ENCODE measurements at places on chromosomes 4 and X.

DNA sequence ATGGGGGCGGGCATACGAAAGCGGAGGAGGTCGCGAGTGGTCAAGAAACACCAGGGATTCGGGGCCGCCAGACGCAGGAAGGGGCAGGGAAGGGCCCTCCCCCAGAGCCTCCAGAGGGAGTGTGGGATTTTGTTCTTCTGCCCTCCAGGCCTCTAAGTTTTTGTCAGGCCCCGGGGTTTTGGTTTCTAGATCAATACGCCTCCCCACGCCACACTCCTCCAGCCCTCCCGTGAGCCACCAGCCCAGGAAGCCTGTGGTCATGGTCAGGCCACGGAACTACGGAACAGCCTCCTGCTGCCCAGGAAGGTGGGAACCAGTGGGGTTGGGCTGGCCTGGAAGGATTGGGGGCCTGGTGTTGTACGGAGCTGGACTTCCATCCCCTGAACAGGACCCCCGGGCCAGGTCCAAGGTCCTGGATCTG lies 38.4 kb downstream of the CPLX1 start:
- DNase-seq = peak; percentile 16

- no peak for DNase-seq
Measured at GRCh38 chr4:26386386-26386785, 65.6 kb downstream of the RBPJ start.

GRCh38 chr4:1554876-1555265 lies 129.2 kb downstream of the FAM53A start:
- no peak for DNase-seq

GRCh38 chrX:69523314-69523713 lies 19.2 kb downstream of the NALF2 start:
- no peak for DNase-seq

- DNase-seq = no peak
Measured at GRCh38 chr4:97911236-97911906, 231.9 kb downstream of the STPG2 start.

- no peak for DNase-seq
Measured at GRCh38 chr4:93722446-93722845, 106.1 kb upstream of the ATOH1 start.

GRCh38 chr4:48483777-48484493 lies 792 bp downstream of the SLC10A4 start:
- peak; percentile 79 for DNase-seq

DNA sequence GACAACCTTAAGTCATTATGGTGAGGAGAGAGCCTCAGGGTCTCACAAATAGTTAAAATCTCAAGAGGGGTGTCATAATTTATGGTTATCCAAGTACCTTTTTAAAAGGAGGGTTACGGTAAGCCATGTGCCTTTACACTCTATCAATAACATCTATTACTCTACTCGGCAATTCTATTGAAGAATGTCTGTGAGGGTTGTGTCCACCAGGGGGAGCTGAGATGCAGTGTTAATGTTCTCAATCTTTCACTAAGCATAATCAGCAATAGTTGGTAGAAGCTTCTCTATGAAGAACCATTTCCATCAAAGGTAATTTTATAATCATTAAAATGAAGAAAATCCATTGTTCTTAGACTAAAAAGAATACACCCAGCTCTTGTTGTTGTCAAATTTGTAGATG lies 457.4 kb downstream of the CENPC start:
- peak; percentile 10 for DNase-seq

- peak; percentile 39 for DNase-seq
Measured at GRCh38 chr4:181853881-181854511, 389.2 kb upstream of the TENM3 start.

- peak; percentile 37 for DNase-seq
Measured at GRCh38 chr4:147863111-147863747, 131.3 kb downstream of the ARHGAP10 start.

DNA sequence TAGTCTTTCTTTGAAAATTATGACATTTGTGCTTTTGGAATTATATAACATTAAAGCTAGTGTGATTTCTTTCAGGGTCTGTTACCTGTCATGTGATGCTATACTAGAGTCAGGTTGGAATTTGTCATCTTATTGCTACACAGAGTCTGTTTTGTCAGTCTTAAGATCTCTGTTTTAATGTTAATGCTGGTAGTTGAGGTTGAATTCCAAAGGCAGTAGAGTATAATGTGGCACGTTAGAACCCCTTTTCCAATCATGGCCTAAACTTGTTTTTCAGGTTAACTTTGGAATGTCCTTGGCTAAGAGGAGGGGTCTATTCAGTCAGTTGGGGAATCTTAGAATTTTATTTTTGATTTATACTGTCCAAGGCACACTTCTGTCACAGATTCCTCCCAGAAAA lies 258.5 kb downstream of the PABPC4L start:
- no peak for DNase-seq

DNA sequence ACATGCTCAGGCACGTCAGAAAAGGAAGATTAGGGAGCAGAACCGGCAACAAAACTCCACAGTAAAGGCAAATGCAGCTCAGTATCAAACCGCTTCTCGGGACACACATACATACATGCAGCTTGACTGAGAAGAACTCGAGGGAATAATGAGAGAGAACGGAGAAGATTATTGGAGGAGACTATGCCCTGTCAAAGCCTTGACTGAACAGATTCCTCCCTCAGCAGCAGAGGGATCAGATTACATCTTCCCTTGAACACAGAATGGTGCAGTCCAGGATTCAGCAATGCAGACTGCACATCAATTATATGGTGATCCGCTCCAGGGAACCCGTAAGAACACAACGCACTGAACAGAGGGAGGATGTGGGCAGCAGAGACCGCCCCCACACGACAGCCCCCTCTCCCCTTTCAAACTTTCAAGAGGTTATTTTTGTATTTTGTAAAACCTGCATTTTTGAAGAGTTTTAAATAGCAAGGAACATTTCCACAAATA lies 183.2 kb downstream of the FBXW7 start:
- peak; percentile 49 for DNase-seq

GRCh38 chr4:153792618-153793247 lies 3.9 kb upstream of the SFRP2 start:
- DNase-seq = no peak

DNA sequence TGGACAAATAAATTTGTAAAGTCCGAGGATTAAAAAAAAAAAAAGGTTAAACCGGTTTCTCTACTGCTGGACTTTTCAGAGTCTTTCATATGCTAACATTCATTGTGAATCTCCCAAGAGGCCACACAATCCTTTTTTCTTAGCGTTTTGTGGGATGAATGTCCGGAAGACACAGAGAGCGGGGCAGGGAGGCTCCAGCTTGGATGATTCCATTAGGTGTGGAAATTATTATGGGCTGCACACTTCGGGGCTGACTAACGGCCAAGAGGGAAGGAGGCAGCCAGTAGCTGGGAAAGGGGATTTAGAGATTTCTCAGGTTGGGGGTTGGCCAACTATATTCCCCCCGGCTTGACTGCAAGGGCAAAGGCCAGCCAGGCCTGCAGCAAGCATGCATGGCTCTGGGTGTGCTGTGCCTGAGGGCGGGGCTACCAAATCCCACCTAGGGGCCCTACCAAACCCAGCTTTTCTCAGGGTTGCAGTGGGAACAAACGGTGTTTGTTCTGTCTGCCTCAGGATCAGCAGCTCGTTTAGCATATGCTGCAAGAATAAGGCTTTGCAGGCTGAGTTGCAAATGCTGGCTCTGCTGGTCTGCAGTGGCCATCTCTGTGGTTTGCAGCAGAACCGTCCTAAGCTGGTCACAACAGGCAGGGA lies 28.6 kb downstream of the NYX start:
- DNase-seq = no peak

GRCh38 chr4:147923854-147924253 lies 192.0 kb downstream of the ARHGAP10 start:
- no peak for DNase-seq

DNA sequence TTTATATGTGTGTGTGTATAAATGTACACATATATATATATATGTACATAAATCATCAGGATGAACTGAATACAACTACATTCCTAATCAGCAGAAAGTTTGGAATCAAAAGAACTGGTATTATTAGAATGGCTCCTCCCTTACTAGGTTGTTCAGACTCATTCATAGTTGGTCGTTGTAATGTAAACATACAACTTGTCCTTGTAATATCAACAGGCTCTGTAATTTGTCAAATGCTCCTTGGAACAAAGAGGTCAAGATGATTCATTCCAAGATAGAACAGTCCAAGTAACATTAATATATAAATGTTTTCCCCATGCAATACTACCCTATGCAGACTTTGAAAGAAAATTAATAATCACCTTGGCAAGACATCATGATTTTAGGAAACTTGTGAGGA lies 351.4 kb upstream of the SMIM31 start:
- DNase-seq = no peak

DNA sequence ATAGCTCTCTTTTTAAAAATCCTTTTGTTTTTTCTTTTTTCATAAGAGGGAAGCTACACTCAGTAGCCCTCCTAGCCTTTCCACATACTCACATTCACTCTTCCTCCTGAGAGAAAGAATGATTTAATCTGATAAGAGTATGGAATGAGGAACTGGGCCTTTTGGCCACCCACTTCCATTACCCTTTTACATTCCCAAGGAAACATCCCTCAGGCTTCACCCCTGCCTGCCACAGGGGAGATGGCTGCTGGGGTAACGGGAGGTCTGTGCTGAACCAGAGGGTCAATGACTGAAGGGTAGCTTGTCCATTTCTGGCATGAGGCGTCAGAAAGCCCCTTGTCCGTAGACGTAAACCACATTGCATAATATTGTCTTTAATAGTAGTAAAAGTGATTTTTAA lies 67.2 kb upstream of the CCSER1 start:
- no peak for DNase-seq

DNA sequence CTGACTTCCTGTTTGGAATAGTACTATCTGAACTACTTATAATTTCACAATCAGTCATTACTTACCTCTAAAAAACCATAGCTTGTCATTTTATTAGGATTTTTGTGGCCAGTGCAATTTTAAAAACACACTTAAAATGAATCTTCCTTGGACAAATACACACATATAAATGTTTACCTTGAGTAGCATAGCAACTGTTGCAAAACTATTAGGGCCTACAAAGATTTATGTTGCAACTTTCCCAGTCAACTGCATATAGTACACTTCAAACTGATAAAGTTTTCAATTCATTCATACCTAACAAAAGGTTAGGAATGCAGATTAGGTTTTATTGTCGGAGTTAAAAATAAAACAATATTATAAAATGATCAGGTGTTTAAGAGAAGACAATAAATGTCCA lies 193.0 kb downstream of the PDGFC start:
- no peak for DNase-seq

- no peak for DNase-seq
Measured at GRCh38 chrX:86504297-86504696, 356.0 kb downstream of the DACH2 start.

GRCh38 chr4:54173281-54173912 lies 55.7 kb upstream of the PDGFRA start:
- no peak for DNase-seq

GRCh38 chr4:74319470-74319869 lies 11.2 kb downstream of the EPGN start:
- DNase-seq = no peak

- no peak for DNase-seq
Measured at GRCh38 chr4:85805891-85806290, 330.9 kb downstream of the ARHGAP24 start.

GRCh38 chrX:126701380-126701779 lies 118.1 kb upstream of the PRR32 start:
- DNase-seq = no peak

- DNase-seq = no peak
Measured at GRCh38 chr4:48668254-48669017, 111.6 kb downstream of the FRYL start.

GRCh38 chr4:61428950-61429349 lies 228.8 kb downstream of the ADGRL3 start:
- no peak for DNase-seq

DNA sequence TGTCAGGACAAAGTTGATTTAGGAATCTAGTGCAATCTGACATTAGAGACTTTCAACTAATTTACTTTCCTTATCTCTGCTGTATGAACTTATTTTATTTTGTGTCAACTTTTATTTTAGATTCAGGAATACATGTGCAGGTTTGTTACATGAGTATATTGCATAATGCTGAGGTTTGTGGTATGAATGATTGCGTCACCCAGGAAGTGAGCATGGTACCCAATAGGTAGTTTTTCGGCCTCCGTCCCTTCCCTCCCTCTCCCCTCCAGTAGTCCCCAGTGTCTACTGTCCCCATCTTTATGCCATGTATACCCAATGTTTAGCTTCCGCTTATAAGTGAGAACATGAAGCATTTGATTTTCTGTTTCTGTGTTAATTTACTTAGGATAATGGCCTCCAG lies 68.7 kb upstream of the TEX13D start:
- DNase-seq = no peak

DNA sequence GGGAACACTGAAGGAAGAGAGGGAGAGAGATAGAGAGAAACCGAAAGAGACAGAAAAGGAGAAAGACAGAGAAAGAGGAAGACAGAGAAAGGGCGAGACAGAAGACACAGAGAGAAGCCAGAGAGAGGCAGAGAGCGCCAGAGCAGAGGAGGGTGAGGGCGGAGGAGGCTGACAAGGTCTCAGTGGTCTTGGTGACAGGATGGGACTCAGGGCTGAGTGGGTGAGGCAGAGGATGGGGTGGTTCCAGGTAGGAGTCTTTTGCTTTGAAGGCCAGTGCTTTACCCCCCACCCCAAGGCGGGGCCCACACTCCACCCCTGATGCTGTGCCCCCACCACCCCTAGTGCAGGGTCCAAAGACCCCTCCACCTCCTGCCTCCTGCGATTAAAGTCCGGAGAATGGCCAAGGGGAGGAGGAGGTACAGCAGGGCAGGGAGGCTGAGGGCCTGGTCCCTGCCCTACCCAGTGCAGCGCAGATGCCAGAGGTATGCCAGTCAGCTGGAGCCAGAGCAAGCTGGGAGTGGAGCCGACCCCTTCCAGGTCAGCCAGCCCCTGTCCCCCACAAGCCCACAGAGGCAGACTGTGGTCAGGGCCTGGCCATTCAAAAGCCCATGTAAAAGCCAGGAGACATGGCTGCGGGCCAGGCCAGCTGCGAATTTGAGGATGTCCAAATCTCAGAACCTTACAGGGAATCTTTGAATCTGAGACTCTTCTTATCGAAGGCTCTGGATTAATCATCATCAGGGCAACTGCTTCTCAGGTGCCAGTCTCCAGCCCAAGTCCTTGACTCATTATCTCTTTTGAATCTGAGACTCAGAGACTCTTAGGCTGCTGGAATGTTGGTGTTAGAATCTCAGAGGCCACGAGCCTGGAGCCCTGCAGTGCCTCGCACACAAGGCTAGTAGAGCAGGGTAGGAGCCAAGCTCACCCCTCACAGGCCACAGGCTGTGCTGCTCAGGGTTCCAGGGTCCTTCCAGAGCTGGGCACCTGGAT lies 758 bp downstream of the IQSEC2 start:
- no peak for DNase-seq

DNA sequence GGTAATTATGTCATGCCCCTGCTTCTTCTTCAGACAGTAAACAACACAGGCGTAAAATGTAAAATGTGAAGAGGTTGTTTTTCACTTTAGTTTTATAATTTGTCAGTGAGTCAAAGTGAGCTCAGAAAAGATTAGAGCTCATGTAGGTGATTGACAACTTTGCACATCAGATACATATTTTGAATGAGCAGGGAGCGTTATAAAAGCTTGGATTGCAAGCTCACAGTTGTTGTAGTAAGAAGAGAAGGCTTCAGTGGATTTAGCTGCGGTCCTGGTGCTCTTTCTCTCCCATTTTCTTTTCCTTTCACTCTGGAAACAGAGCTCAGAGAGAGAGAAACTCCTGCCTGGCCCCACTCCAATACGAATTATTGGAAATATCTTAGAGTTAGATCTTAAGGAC lies 26.4 kb downstream of the MTMR1 start:
- no peak for DNase-seq

- DNase-seq = no peak
Measured at GRCh38 chr4:52638717-52639116, 20.4 kb downstream of the USP46 start.

- no peak for DNase-seq
Measured at GRCh38 chrX:132821974-132822633, 136.3 kb downstream of the HS6ST2 start.

All from SK-N-SH (cell line).